D341Med (cell line): ENCODE measurements at places on chromosomes 3 and 15.

DNA sequence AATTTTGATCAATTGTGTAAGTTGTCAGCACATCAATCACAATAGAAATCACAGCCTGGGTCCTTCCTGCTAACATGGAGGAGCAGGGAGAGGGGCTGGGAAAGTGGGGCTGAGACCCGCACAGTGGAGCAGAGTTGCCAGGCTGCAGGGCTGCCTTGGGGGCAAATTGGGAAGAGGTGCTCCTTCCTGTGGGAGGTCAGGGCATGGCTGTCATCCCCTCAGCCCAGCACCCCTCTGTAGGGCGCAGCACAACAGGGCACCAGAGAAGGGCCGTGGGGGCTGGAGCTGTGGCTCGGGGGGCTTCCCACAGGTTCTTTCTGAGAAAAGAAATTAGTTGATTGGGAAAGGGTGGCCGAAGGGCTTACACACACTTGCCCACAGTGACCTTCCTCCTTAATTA lies 126.3 kb downstream of the NSMCE3 start:
- no peak for DNase-seq

GRCh38 chr3:96192966-96193550 lies 621.3 kb upstream of the EPHA6 start:
- DNase-seq = no peak

GRCh38 chr3:66952357-66952756 lies 45.8 kb upstream of the KBTBD8 start:
- DNase-seq = no peak

- DNase-seq = no peak
Measured at GRCh38 chr15:83587091-83587490, 66.8 kb upstream of the ADAMTSL3 start.
